ENCODE measurements at places on chromosomes 11 and 22. TPM values are rescaled to one million over a fixed set of nuclear protein-coding genes. Genes with fewer than 3 reads are reported as not detected.
A peak's percentile ranks its signal among the peaks of the same experiment; 100 is the strongest.

- no peak overlapping the region for H3K4me3 ChIP-seq
- DNase-seq = no peak
- no peaks in the 10 kb centered on the region for H3K36me3 ChIP-seq
- H3K27ac ChIP-seq = no peak overlapping the region
- H3K4me1 ChIP-seq = no peaks in the 10 kb centered on the region
- H3K27me3 ChIP-seq = no peaks in the 10 kb centered on the region
Observed at GRCh38 chr22:26273011-26273675, 103.9 kb downstream of the SEZ6L start.

DNA sequence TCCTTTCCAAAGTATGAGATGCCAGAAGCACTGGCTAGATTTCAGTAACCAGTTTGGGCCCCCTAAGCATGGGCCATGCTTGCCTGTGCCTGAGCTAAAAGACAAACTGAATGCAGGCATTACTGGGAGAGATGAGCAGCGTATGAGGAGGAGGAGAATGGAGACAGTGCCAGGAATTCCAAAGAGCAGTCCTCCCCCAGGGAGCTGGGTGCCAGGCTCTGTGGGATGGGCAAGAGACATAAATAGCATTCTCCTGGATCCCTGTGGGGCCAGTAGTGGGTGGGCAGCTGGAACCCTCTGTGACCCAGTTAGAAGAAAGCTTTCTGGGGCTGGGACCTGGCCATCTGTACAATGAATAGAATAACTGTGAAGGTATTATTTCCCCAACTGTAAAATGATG is 235.6 kb downstream of the KCNA4 start:
- H3K27ac ChIP-seq = no peak overlapping the region
- no peaks in the 10 kb centered on the region for H3K4me1 ChIP-seq
- no peaks in the 10 kb centered on the region for H3K27me3 ChIP-seq
- H3K4me3 ChIP-seq = no peak overlapping the region

SAMM50 gene
- 20.2 TPM for total RNA-seq

FZD4 gene
- 54.4 TPM for total RNA-seq

DNA sequence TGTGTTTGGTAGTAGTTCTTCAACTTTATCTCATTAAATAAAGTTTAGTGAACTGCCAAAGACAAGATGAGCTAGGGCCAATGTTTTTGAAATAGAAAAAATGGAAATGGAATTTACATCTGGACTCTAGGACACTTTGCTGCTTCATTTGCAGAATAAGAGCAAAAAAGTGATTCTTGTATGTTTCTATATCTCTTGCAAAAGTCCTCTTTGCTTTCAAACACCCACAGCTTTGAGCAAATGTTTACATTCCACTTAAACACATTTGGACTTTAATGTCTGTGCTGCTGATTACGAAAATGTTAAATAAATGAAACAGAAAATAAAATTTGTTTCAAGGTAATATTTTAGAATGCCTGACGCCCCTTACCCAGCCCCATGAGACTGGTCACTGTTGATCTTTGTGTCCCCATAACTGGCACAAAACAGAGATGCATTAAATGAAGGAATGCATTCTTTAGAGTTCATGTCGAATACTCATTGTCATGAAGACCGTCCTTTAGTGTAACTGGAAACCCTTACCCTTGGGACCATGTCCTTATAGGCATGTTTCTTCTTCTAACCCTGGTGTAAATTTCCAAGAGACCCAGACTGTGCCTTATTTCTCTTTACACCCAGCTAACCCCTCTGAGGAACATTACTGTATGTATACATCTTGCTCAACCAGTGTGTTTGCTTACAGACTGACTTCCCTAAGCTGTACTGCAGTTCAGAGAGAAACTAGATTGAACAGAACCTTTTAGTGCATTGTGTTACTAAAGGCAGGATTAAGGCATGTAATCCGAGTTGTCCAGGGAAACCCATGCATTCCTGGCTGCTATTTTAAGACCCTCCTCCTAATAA is 199.7 kb downstream of the NAV2 start:
- no peak overlapping the region for H3K27ac ChIP-seq
- no peak overlapping the region for H3K4me3 ChIP-seq
- H3K36me3 ChIP-seq = no peaks in the 10 kb centered on the region
- H3K4me1 ChIP-seq = peaks cover 34% of the 10 kb centered on the region
- DNase-seq = no peak
- no peaks in the 10 kb centered on the region for H3K27me3 ChIP-seq

SLC6A5 gene
- total RNA-seq = not detected

DNA sequence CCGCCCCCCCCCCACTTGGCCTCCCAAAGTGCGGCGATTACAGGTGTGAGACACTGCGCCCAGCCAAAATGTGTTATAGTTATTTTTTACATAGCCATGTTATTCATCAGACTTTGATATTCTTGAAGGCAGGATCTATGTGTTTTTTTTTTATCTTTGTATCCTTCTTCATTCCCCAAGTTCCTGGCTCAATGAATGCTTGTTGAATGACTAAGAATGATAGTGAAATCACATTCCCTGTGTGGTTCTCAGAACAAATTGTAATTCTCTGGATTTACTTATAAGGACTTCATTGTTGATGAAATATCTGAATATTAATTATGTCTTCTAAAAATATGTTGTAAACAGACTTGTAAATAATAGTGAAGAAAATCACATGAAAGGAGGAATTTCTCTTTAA is 33.5 kb downstream of the MMP7 start:
- H3K27me3 ChIP-seq = no peaks in the 10 kb centered on the region
- H3K4me1 ChIP-seq = peaks cover 5% of the 10 kb centered on the region
- no peak overlapping the region for H3K27ac ChIP-seq
- no peaks in the 10 kb centered on the region for H3K36me3 ChIP-seq
- no peak overlapping the region for H3K4me3 ChIP-seq

CYB5R2 gene
- total RNA-seq = 1.3 TPM

DNA sequence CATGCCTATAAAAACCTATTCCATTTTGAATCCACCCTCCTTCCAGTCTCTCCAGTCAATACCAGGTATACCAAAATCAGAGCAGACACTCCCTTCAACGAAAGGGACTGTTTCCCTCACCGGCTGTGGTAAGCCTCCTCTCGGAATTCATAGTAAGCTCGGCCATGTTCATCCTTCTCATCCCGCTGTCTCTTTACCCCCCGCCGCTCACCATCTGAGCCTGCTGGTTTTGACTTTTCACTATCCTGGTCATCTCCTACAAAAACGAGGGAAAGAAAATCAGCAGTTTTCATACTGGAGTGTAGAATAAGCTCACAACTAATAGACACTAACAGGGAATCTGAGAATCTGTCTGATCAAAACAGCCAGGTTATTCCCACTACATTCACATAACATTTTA is 3.1 kb downstream of the HNRNPUL2 start:
- H3K4me3 ChIP-seq = no peak overlapping the region
- no peak overlapping the region for H3K27ac ChIP-seq
- peaks cover 15% of the 10 kb centered on the region for H3K4me1 ChIP-seq

DNA sequence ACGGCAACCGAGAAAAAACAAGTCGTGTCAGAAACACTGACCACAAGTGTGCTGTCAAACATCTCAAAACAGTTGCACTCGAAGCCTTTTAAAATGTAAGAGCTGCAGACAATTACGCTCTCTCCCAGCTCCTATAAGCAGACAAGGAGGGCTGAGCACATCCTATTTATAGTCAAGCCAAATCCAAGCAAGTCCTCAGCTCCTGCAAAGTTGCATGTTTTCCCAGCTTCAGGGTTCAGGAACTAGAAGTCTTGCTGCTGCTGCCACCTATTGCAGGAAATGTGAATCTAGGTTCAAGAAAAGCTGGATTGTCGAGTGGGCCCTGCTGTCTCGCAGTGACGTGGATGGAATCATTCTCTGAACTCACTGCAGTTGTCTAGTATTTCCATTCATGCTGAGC is 15.5 kb downstream of the EFCAB6 start:
- no peaks in the 10 kb centered on the region for H3K36me3 ChIP-seq
- no peaks in the 10 kb centered on the region for H3K27me3 ChIP-seq
- no peaks in the 10 kb centered on the region for H3K4me1 ChIP-seq

DNA sequence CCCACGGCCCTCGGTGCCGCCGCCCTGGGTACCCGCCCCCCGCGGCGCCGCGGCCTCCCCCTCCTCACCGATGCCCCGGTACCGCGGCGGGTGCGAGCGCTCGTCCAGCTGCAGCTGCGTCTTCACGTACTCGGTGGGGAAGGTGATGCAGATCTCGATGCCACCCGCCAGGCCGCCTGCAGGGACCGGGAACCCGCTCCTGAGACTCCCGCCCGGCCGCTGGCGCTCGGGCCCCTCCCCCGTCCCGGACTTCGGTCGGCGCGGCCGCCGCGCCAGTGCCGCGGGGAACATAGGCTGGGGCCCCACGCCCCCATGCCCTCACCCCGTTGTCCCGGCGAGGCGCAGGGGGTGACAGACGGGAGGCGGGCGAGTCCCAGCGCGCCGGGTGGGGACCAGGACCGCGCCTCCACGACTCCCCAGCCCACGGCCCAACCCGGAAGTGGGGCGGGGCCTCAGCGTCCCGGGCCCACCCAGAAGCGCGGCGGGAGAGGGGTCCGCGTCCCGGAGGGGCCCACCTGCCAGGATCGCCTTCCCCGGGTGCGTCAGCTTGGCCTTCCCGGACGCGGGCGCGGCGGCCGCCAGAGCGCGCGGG is 375 bp downstream of the SLC25A1 start:
- peak; percentile 63 for DNase-seq
- H3K36me3 ChIP-seq = no peaks in the 10 kb centered on the region
- peaks cover 56% of the 10 kb centered on the region for H3K4me1 ChIP-seq
- H3K27me3 ChIP-seq = no peaks in the 10 kb centered on the region
- peak overlapping the region; percentile 35 for H3K4me3 ChIP-seq

- peak overlapping the region; percentile 85 for H3K27ac ChIP-seq
- no peaks in the 10 kb centered on the region for H3K27me3 ChIP-seq
- no peaks in the 10 kb centered on the region for H3K36me3 ChIP-seq
- H3K4me3 ChIP-seq = no peak overlapping the region
- peak; percentile 99 for DNase-seq
Observed at GRCh38 chr11:12248330-12248729, 129.0 kb upstream of the PARVA start.

DNA sequence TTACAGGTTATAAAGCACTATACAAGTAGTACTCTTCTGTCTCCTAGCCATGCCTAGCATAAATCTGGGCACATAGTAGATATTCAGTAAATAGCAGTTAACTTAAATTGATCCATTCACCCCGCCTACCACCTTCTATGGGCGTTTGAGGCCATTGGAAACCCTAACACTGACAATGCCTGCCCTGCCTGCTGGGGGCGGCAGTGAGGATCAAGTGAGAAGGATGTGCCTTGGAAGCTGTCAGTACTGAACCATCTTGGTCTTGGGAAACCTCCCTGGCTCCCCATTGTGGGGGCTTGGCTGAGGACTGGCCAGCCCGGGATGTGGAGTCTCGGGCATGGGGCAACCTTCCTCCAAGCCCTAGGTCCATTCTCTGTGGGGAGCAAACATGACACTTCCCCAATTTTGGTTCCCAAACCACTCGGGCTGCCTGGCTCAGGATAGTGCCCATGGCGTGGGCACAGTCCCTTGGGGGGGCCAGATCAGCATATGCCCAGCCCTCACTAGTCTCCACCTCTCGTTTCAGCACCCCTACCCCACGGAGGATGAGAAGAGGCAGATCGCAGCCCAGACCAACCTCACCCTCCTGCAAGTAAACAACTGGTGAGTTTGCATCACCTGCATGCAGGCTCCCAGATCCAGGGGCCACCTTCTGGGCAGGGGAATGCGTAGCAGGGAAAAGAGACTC is 67.4 kb downstream of the FEZ1 start:
- no peak for DNase-seq
- H3K4me1 ChIP-seq = no peaks in the 10 kb centered on the region
- no peak overlapping the region for H3K27ac ChIP-seq
- H3K4me3 ChIP-seq = no peak overlapping the region

DNA sequence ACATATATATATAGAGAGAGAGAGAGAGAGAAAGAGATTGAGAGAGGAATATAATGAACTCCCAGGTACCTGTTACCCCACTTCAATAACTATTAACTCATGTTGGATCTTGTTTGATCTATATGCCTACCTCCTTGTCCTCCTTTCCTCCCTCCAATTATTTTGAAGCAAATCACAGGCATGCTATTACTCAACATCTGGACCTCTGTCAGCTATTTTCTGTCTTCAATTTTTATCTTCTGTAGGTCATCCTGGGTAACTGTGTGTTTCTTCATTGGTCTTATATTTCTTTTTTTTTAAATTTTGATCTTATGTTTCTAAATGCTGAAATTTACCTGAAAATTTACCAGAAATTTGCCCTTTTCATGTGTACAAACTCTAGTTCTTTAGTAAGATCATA is 24.8 kb downstream of the UVRAG start:
- H3K27ac ChIP-seq = no peak overlapping the region
- DNase-seq = no peak
- no peaks in the 10 kb centered on the region for H3K36me3 ChIP-seq
- H3K27me3 ChIP-seq = no peaks in the 10 kb centered on the region

SUSD2 gene
- 4.2 TPM for total RNA-seq

- no peak for DNase-seq
- H3K27me3 ChIP-seq = peaks cover 7% of the 10 kb centered on the region
- H3K27ac ChIP-seq = no peak overlapping the region
- no peak overlapping the region for H3K4me3 ChIP-seq
- no peaks in the 10 kb centered on the region for H3K36me3 ChIP-seq
Observed at GRCh38 chr11:2863276-2863618, 22.3 kb downstream of the CDKN1C start.

DNA sequence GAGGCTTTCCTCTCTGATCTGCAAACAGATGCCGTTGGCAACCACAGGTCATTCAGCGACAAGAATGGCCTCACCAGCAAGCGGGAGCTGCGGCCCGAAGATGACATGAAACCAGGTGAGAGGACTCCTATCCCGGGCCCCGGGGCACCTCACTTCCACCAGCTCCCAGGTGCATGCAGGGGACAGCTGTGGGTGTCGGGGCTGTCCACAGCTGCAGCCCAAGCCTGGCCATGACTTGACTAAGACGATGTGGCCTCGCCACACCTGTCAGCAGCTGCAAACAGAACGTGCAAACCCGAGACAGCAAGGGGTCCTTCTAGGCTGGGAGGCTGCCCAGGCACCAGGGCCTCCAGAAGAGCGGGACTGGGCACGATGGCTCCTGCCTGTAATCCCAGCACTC is 3.6 kb downstream of the GAL start:
- H3K36me3 ChIP-seq = no peaks in the 10 kb centered on the region
- H3K4me1 ChIP-seq = peaks cover 14% of the 10 kb centered on the region
- H3K27ac ChIP-seq = no peak overlapping the region
- no peak overlapping the region for H3K4me3 ChIP-seq

DNA sequence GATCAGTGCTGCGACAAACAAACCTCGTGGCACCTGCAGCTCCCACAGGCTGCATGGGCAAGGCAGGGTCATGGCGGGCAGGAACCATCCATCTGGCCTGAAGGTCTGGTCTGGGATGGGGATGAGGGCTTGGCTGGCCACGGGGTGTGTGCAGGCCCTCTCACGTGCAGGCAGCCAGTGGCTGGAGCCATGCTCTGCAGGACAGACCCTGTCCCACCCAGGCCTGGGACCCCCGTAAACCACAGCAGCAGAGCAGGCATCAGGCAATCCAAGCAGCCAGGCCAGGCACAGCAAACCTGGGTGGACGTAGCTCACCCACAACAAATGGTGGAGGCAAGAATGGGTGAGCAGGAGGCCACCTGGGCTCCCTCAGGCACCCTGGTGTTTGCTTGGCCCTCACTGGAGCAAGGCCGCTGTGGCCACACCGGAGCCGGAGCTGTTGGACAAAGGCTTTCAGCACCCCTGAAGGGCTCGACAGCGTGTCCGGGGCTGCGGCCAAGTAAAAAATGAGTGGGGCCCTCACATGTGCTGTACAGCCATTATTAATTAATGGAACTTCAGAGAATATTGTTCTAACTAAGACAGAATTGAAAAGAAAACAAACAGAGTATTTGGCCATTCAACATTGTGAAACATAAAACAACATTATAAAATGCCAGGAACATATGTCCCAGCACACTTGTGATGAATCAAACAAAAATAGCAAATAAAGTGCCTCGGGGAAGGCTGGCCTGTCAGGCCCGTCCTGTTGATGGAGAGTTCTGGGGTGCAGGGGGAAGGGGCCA is 24.0 kb upstream of the GNB1L start:
- peak; percentile 6 for DNase-seq
- H3K4me3 ChIP-seq = no peak overlapping the region

Data from body of pancreas (tissue), 4 donors.